ENCODE measurements at places on chromosomes 11 and 22. TPM values are rescaled to one million over a fixed set of nuclear protein-coding genes. Genes with fewer than 3 reads are reported as not detected.

CLNS1A gene
- total RNA-seq, result 284 TPM

PLA2G3 gene
- total RNA-seq, result 3.6 TPM

NAT10 gene
- 42.9 TPM for total RNA-seq

OR52H1 gene
- total RNA-seq, result not detected

BLID gene
- not detected for total RNA-seq

CCDC73 gene
- total RNA-seq, result not detected

KIRREL3 gene
- 1.1 TPM for total RNA-seq

OR52E8 gene
- total RNA-seq, result not detected

SBF2 gene
- 48.2 TPM for total RNA-seq

SLC22A6 gene
- total RNA-seq, result not detected

CYTH4 gene
- total RNA-seq, result not detected

GRM5 gene
- not detected for total RNA-seq

PATE3 gene
- not detected for total RNA-seq

NUP50 gene
- total RNA-seq, result 87.2 TPM

SLC2A11 gene
- total RNA-seq, result 3.8 TPM

GRCh38 chr22:17629173-17629489, 582 bp upstream of the ATP6V1E1 start:
- no peak for DNase-seq

GRCh38 chr11:67376873-67377808, 3.7 kb upstream of the CLCF1 start:
- DNase-seq, result no peak

GRCh38 chr11:133961890-133962289, 5.1 kb upstream of the IGSF9B start:
- no peak for DNase-seq

DNA sequence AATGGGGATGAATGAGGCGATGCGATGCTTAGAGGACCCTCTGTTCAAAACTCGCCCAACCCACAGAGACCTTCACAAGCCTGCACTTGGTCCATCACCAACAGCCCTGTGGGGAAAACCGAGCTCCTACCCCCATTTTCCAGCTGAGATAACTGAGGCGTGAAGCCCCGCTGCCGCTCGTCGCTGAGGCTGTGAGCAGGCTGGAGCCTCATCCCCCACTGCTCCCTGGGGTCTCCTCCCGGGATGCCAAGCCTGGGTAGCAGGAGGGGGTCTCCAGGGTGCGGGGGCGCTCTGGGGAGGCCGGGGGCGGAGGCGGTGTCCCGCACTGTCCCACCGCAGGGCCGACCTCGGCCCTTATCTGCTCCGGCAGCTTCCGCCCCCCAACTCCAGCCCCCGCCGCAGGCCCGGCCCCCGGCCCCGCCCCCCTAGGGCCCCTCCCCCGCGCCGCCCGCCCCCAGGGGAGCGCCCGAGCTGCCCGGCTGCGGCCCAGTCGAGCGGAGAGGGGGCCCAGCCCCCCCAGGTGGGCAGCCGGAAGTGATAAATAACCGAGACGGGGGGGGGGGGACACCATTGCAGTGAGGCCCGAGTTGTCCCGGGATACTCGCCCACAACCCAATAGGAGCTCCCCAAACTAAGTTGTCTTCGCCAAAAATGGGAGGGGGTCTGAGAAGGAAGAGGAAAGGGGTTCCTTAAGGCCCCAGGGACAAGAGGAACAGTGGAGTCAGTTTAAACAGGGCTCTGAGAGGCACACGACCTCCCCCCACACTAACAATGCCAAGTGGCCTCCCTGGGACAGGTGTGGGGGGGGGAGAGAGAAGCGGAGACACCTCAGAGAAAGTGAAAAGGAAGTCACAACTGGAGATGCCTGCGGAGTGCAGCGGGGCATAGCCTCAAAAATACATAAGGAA, 8.3 kb upstream of the SLC39A13 start:
- peak; percentile 53 for DNase-seq

DNA sequence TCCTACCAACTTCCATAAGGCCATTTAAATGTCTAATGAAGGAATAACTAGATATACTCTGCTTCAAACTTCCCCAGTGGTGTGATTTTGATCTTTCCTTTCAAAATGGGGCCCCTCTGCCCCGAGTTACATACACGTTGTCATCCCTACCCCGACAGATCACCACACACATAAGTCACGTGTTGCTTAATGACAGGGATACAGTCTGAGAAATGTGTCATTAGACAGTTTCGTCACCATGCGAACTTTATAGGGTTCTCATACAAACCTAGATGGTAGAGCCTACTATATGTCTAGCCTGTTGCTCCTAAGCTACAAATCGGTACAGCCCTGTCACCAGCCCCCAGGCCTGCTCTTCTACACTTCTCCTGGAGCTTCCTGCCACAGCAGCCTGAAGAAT, 49.8 kb upstream of the SCUBE2 start:
- DNase-seq, result no peak

- no peak for DNase-seq
Measured at GRCh38 chr11:61533401-61533800, 24.9 kb downstream of the LRRC10B start.

DNA sequence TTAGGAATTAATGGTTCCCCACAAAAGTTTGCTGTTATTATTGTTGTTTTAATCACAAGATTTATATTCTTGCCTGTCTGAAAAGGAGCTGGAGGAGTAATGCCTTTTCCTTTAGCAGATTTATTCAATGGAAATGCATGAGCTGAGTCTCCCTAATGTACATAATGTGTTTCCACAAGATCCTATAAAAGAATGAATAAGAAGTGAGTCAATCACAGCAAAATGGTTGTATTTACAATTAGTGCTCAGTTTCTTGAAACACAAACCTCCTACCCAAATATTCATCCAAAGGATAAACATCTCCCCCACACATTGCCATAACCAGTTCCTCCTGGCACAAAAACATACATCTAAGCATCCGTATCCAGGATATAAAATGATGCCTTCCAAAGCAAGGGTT, 33.3 kb downstream of the ME3 start:
- no peak for DNase-seq

DNA sequence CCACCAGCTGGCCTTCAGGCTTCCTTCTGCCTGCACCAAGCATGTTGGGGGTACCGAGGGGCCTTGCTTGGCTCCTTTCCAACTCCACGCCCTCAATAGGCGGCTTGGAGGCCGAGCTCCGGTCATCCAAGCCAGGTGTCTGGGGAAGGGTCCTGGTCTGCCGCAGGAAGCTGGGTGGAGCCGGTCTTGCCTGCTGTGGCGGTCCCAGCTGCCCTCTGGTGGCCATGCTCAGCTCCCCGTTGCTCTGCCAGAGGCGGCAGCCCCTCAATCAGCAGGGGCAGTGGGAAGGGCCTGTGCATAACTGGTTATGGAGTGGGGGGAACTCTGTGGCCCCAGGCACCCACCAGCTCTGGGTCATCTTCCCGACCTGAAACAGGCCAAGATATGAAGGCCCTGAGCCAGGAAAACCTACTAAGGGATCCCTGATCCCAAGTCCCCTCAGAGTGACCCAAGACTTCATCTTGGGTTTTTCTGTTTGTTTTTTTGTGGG, 3.2 kb downstream of the ARVCF start:
- peak; percentile 92 for DNase-seq

- no peak for DNase-seq
Measured at GRCh38 chr22:30046716-30047363, 33.4 kb upstream of the HORMAD2 start.

GRCh38 chr11:39174965-39175364, 2284.5 kb downstream of the LRRC4C start:
- no peak for DNase-seq

DNA sequence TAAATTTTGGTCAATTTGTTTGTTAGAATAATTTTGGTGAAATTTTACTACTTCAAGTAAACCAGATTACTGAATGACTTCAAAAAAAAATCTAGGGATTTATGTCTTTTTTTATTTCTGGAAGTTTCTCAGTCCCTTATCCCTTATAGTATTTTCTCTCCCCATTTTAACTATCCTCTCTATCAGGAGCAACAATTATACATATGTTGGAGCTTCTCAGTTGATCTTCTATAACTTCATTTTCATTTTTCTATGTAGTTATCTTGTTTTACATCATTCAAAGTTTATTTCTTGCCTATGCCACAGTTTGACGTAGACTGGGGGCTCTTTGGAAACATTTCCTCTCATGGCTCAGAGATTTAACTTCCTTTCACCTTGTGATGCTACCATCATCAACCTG, 34.2 kb downstream of the NNMT start:
- no peak for DNase-seq

GRCh38 chr11:2940147-2940920, 11.1 kb upstream of the PHLDA2 start:
- no peak for DNase-seq

DNA sequence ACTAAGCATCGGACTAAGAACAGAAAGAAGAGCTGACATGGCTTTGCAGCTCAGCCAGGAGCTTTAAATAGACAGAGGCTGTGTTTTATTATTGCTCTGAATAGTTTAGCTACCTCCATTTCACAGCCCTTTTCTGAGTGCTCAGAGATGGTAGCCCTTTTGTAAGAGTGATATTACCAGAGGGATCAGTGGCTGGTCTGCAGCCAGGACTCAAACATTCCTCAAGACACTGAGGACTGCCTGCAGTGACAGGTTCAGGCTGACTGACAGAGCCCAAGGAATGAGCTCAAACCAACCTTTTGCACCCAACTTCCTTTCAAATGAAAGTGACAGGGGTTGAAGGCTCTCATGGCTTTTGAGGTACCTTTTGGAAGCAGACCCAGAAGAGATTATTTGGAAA, 189.0 kb downstream of the DDX10 start:
- DNase-seq, result peak; percentile 69

- DNase-seq, result no peak
Measured at GRCh38 chr11:102318469-102318868, 1.2 kb downstream of the BIRC3 start.

GRCh38 chr11:27795955-27796861, 96.0 kb upstream of the BDNF start:
- DNase-seq, result peak; percentile 87

- no peak for DNase-seq
Measured at GRCh38 chr22:17777717-17778044, 3.4 kb upstream of the BID start.

DNA sequence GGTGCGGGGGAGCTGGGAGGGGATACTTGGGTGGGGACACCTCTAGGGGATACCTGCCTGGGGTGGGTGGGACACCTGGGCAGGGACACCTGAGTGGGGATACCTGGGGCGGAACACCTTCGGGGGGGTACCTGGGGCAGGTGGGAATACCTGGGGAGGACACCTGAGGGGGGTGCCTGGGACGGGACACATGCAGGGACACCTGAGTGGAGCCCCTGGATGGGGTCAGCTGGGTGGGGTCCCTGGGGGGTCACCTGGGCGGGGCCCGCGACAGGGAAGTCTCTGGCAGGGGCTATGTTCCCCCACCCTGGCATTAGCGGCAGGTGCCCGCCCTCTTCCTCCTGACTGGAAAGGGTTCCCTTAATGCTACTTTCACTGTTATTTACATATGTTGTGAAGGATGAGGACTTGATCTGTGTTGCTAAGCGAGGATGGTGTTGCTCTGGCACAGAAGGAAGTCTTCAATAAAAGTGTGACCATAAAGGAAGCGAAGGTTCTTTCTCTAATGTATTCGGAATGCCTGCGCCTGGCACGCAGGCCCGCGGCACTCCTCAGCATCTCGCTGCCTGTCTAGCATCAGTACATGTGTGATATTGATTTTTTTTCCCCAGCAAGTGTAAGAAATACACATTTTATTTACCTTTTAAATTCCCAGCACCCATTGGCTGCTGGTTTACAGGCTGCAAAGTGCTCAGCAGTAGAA, 801.7 kb downstream of the BRD1 start:
- DNase-seq, result no peak

DNA sequence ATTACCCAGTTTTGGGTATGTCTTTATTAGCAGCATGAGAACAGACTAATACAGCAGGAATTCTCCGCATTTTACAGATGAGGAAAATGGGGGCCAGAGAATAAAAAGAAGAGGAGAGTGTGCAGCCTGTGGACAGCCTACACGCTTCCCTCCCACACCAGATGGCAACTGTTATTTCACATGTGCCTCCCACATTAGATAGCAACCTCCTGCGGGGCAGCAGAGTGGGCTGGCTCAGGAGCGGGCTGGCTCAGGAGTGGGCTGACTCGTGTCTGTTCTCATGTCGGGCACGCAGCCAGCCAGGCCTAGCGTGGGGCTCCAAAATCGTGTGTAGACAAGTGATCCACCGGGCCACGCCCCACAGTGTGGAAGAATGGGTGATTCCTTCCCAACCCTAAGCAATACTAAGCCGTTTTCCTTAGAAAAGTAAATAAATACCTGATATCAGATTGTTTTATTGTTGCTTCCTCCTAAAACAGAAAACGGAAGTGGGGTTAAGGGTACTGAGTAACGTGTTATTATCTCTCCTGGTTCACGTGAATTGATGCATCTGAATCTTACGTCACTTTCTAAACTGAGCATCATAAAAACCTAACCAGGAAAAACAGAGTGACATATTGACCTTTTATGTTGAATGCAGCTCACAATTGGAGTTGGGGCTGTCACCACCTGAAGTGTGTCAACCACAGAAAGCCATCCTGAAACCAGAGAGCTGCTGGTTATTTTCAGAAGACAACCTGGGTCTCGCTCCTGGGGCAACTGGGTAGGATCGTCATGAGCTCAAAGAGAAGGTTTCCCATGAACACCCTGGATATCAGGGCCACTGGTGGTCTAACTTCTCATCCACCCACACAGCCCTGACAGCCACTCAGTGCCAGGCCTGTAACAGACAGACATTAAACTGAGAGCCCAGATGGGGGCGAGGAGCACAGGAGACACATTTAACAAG, 3.3 kb downstream of the TTLL1 start:
- DNase-seq, result no peak

- no peak for DNase-seq
Measured at GRCh38 chr11:40188848-40189247, 1270.6 kb downstream of the LRRC4C start.

GRCh38 chr11:20964985-20965384, 295.6 kb downstream of the NELL1 start:
- no peak for DNase-seq

DNA sequence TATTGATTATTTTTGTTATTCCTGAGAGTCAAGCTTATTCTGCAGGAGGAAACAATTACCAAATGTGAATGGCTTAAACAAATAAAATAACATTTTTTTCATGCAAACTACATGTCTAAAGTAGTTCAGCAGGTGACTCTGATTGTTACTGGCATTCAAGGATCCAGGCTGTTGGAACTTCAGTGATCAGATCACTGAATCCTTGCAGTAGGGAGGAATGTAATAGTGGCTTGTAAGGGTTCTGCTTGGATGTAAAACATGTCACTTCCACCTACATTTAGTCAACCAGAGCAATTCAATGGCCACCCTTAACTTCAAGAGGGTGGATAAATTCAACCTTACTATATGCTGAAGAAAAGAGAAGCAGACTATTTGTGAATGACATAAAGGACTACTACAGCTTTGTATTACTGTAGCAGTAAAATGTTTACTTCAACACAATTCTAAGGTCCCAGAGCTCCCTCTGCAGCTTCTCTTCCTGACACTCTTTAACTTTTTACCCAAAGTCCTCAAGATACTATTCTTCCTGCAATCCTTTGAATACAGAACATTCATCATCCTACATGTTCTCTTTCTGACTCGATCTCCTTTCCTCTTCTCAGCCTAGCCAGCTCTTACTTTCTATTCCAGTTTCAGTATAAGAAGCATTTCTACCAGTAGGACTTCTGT, 284.0 kb downstream of the LRRC4C start:
- peak; percentile 4 for DNase-seq

- no peak for DNase-seq
Measured at GRCh38 chr22:46047841-46048595, 71.1 kb upstream of the WNT7B start.
